NCI-H187 treated with DMSO at 0.1 percent for 48 hours (cell line): ENCODE measurements at places on chromosomes 1 and 21.

GRCh38 chr1:89574621-89575020, 50.0 kb downstream of the LRRC8B start:
- DNase-seq, result no peak

DNA sequence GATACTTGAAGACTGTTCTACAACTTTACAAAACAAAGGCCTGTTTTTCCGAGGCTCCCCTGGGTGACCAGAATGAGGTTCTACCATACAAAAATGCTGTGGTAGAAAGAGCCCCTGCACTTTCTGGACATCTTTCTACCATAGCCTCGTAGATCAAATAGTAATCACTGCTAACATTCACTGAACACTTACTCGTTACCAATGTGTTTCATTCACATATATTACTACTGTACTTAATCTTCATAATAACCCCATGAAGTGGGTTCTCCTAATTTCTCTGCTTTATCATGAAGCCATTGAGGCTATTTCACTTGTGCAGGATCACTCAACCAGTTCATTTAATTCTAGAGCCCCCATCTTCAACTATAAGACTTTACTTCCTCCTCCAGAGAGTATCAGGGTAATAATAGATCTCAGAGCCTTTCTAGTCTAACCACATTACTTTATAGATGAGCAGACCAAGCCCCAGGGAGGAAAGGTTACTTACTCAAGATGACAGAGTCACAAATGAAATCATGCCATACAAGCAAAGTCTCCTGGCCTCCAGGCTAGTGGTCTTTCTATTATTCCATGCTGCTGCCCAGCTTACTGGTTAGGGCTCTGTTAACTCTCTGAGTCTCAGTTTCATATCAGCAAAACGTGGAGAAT, 46.7 kb upstream of the OSBPL9 start:
- DNase-seq, result no peak

- no peak for DNase-seq
These were observed 324.9 kb upstream of the SNX7 start for GRCh38 chr1:98336472-98337083.

- no peak for DNase-seq
These were observed 550 bp upstream of the SELENON start for GRCh38 chr1:25799352-25799934.

- DNase-seq, result no peak
These were observed 12.5 kb downstream of the ALPL start for GRCh38 chr1:21521717-21522060.

GRCh38 chr1:67060811-67061218, 6.9 kb upstream of the SLC35D1 start:
- no peak for DNase-seq

DNA sequence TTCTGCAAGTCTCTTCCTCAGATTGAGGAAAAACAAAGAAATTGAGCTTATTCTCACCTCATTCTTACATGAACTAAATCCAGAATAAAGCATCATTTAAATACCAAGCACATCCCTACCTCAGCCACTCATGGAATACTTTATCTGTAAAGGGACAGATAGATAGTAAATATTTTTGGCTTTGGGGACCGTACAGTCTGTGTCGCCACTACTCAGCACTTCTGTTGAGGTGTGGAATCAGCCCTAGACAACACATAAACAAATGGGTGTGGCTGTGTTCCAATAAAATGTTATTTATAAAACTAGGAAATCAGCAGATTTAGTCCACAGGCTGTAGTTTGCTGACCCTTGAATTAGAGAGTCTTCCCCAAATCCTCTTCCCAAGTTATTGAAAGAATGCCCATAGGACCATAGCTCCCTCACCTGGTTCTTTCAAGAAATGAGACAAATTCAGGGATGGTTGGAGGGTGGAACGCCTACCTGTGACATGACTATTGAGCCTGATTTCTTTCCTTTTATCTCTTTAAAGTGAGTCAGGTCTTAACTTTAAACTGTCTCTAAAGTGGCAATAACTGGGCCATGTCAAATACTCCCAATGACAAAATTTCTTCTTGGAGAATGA, 878.5 kb downstream of the USP25 start:
- no peak for DNase-seq

GRCh38 chr1:203645996-203646395, 19.4 kb downstream of the ATP2B4 start:
- no peak for DNase-seq

DNA sequence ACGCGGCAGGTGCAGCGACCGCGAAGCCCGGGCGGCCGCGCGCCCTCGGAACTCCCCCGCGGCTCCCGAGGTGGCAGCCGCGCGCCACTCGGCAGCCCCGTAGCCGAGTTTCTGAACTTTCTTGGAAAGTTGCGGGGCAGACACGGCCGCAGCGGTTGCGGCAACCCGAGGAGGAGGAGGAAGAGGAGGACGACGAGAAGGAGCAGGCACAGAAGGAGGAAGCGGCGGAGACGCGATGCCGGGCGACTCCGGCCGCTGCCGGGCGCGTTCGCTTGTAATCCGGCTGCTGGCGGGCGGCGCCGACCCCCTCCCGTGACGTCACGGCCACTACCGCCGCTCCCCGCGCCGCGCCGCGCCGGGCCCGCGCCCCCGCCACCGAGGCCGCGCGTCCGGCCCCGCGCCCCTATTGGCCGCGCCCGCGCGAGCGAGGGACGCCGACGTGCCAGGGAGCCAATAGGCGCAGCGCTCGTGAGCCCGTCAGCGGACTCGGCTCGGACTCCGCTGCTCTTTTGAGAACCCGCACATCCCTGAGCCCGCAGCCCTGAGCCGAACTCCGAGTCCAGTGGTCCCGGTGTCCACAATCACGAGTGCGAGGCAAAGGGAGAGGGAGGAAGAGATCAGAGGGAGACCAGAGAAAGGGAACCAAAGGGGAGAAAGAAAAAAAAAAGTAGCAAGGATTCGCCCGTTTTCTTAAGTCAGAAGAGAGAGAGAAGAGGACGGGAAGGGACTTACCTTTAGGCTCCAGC, 736 bp upstream of the BARHL2 start:
- no peak for DNase-seq

- no peak for DNase-seq
These were observed 64.8 kb downstream of the SYF2 start for GRCh38 chr1:25167269-25168192.

- no peak for DNase-seq
These were observed 735 bp downstream of the NBL1 start for GRCh38 chr1:19644681-19645410.

GRCh38 chr1:228830185-228830953, 95.1 kb downstream of the RHOU start:
- no peak for DNase-seq

DNA sequence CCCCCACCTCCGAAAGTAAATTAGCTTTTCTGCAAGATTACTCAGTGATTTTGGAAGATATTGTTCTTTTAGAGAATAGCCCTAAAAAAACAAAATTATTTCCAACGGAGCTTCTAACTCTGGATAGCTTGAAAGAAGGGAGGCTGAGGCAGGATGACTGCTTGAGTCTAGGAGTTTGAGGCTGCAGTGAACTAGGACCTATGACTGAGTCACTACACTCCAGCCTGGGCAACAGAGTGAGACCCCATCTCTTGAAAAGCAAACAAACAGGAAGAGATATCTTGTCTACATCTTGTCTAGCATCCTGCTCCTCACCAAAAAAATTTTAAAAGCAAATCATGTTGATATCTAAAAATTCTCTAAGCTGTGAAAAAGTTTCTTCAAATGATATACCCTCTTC, 42.2 kb upstream of the CPLANE2 start:
- DNase-seq, result no peak

- DNase-seq, result no peak
These were observed 15.9 kb downstream of the ZMYND12 start for GRCh38 chr1:42439940-42440339.

DNA sequence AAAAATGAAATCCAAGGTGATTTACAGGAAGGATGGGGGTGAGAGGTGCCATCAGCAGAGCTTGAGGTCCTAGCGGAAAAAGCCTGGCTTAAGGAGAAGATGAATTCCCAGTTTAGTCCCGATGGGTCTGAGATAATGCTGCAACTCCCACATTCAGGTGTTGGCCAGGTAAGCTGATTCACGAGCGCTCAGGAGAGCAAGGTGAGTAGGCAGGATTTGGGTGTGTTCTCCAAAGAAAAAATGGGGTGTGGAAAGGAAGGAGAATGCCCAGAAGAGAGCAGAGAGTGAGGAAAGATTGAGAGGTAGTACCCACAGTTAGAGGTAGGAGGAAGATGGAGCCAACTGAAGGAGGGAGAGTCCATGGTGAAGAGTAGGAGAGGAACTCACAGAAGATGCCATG, 12.5 kb downstream of the RIMS3 start:
- no peak for DNase-seq

DNA sequence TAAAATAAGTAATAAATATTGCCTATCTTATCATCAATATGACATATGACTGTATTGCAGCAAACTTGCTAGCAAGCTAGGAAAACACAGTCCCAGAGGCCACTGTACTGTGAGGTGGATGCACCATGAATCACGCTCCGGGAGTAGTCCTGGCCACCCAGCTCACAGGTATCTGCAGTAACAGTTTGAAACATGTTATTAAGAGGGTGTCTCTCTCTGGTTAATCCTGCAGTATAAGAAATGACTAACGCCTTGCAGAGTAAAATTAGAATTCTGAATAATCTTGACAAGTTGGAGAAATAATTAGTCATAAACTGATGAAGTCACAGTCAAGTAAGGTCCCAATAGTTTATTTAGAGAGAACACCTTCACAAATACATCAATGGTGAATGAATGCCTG, 34.0 kb upstream of the DPT start:
- DNase-seq, result no peak

DNA sequence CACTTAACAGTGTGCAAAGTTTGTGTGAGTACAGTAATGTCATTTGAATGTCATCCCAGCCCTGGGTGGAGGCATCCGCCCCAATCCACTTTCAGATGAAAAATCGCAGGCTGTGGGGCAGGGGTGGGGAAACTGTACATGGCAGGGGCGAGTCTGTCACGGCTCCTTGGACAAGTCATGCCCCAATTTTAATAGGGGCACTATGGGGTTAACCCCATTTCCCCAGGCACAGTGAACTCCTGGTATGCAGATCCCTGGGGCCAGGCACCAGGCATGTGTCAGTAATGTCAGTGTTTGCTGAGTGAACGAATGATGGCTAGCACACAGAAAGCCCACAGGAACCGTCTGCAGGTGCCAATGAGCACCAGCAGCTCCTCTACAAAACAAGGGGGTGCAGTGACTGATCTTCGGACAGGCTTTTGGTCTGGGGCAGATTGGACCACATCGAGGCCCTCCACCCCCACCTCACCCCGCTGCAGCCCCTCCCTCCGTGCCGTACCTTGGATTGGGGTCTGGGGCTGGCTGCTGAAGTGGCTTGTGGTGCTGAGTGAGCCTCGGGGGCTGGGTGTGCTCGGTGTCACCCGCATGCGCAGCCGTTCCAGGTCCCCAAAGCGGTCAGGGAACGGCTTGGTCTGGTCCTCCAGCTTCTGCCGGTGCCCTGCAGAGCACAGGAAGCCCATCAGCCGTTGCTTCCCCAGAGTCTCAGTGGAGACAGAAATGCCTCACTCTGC, 23.2 kb downstream of the RUNX3 start:
- DNase-seq, result no peak

- DNase-seq, result no peak
These were observed 54.4 kb upstream of the ACOT11 start for GRCh38 chr1:54493608-54494007.

DNA sequence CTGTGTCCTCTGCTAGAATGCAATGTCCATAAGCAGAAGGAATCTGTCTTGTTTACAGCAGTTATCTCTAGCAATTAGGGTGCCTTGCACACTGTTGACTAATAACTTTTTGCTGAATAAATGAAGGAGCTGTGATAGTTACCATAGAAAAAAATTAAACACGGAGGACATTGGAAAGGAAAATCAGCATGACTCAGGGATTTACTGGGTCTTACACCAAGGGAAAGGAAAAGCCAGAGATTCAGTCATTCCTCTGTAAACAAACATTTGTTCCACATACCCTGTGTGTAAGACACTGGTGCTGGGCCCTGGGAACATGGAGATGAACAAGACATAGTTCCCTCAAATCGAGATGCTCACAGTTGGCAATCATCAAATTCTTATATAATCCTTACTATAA, 183.3 kb downstream of the PTGER3 start:
- DNase-seq, result no peak

GRCh38 chr1:199202331-199202730, 563.5 kb downstream of the PTPRC start:
- DNase-seq, result no peak

- DNase-seq, result no peak
These were observed 1.3 kb upstream of the SYT6 start for GRCh38 chr1:114154963-114155322.

DNA sequence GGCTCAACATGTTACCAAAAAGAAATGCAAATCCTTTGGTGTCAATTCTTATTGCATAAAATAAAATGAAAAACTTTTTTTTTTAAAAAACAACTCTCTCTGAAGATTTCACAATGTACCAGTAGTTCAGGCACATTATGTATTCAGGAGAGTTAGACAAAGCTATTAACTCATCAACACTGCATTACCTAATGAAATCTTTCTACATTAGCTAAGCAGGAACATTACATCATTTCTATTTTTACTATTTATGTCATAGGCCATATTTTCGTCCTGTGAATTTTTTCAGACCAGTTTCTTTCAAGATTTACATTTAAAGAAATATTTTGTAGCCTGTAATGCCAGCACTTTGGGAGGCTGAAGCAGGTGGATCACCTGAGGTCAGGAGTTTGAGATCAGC, 366.2 kb downstream of the USH2A start:
- no peak for DNase-seq

- no peak for DNase-seq
These were observed 141.7 kb upstream of the L1TD1 start for GRCh38 chr1:62052946-62053345.

- DNase-seq, result no peak
These were observed 1.1 kb downstream of the SERTAD4 start for GRCh38 chr1:210233495-210234328.

GRCh38 chr1:228417061-228417460, 400 bp upstream of the TRIM17 start:
- DNase-seq, result no peak

GRCh38 chr1:104156738-104157137, 407.0 kb downstream of the AMY1C start:
- DNase-seq, result no peak

- no peak for DNase-seq
These were observed 128.0 kb downstream of the SLC44A5 start for GRCh38 chr1:75482951-75483350.

GRCh38 chr1:15684468-15685291, 560 bp downstream of the PLEKHM2 start:
- DNase-seq, result no peak

DNA sequence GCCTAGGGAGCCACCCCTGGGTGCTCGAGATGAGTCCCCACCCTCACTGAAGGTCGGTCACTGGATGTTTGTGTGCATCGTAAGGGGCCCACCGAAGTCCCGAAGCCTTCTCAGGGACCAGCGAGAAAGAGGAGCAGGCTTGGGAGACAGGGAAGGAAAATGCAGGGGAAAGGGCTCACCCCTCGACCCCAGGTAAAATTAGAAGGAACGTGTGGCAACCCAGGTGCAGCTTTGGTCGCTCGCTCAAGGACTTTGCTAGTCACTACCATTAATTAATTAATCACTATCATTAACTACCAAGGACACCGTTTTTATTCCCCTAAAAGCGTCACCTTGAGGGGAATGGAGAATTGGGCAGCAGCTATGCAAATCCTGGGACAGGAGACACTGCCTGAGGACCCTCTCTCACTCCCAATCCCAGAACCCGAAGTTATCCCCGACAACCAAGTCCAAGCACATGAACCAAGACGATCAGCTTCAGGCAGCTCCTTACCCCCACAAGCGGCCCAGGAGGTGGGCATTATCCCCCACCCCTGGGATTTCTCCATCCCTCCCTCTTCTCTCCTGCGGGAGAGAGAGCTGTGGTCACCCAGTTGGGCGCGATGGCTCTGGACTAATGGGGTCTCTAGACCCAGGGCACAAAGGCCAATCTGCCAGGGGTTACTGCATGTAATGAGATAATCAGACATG, 4.2 kb upstream of the SIM2 start:
- DNase-seq, result no peak
